ENCODE measurements at places on chromosomes 3 and 15.

- DNase-seq = no peak
Measured at GRCh38 chr3:10140996-10141546, 507 bp upstream of the VHL start.

DNA sequence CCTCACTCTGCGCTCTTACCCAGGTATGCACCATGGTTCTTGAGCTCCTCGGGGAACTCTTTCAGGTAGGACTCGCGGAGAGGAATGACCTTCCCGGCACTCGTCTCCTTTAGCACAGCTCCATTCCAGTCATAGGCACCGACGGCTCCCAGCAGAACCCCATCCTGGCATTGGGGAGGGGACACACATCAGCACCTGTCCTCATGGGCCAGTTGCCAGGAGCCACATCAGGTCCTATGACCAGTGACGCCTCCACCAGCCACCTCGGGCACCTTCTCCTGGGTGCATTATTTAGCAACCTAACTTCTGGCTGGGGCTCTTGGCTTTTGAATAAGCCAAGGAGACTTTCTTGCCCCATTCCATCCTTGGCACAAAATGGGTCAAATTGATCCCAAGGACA is 61.9 kb downstream of the FEM1B start:
- DNase-seq = no peak

GRCh38 chr3:188853856-188854771 is 317.7 kb upstream of the TPRG1 start:
- DNase-seq = no peak

DNA sequence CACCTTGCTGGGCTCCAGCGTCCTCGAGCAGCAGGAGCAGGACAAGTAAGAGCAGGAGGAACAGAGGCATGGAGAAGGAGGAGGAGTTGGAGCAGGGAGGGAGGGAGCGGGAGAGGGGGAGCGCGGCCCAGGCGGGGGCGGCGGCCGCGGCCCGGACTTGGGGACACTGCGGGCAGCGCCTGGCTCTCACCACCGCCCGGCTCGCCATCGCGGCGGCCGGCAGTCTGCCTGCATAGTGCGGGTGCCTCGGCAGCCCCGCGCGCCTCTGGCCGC is 440 bp downstream of the DCBLD2 start:
- DNase-seq = no peak

- DNase-seq = no peak
Measured at GRCh38 chr3:8954938-8955763, 8.1 kb downstream of the RAD18 start.

DNA sequence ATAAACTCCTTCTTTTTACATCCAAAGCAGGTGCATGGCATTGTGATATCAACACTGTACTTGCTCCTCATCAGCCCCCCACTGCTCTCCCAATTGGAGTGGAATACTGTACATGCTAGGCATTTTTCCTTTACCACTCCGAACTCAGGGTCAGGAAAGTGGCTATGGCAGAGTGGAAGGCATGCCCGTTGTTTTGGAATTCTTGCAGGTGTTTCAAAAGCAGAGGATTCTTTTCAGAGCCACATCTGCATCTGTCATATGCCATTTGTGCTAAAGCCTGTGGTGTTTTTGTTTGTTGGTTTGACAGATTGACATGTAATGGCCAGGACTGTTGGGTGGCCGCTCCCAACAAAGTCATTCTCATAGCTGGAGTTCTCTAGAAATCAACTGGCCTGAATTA is 41.7 kb downstream of the SOX2 start:
- no peak for DNase-seq

DNA sequence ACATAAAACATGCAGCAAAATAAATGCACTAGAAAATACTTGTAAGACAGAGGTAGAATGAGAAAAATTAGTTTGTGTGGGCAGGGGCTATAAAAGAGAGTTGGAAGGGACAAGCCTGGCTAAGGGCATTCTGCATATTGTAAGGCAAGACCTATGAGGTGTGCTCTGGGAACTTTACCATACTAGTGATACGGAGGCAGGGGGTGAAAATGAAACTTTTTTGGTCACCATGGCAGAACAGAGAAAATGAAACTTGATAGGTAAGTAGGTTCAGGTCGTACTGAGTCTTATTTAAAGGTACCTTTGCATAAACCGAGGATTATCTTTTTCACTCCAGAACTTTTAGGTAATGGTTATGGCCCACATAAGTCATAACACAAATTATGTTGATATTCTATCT is 74.7 kb upstream of the ACKR4 start:
- DNase-seq = no peak

DNA sequence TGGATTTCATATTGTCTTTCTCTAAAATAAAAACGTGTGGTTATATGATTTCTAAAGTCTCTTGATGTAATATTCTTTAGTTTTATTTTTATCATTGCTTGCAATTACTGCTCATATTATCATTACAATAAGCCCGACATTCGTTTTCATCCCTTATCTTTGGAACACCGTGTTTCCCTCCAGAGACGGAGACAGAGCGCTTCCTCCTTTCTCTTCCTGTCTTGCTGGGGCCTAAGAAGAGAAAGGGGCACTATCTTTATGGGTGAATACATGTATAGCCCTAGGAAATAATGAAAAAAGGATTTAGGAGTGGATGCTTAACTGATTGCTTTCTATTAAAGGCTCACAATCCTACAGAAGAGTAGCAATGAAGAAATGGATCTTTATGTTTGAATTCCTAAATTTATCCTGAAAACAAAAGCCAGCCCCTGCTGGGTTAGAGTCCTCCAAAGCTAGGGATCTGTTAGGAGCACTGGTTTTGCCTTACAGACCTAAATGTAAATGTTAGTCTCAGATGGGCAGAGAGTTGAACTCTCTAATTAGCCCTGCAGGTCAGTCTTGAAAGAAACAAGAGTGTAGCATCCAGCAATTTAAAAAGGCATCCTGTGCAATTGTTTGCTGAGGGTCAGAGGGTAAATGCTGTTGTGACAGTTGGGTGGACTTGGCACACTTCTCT is 145.1 kb downstream of the TP63 start:
- no peak for DNase-seq

DNA sequence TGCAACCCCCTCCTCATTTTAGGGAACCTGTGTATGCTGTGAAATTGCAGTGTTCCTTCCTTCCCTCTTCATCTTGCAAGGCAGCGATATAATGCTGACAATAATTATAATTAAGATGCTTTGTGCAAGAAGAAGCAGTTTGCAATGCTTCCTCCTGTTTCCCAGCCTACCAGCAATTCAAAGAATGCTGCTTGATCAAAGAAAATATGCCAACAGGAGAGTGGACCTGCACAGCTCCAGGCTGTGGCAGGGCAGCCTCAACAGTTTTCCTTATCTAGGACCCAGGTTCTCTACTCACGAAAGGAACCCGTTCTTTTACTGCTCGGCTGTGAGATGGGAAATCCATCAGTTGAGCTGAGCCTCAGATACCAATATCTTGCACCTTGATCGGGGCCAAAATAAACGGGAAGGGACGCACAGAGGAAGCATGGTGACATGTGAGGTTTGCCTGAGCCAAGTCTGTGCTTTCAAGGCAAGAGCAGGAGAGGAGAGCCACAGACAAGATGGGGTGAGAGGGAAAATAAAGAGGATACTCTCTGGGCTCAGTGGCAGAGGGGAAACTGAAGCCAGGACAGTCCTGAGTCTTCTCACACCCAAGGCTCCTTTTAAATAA is 22.6 kb upstream of the LRTM1 start:
- no peak for DNase-seq

DNA sequence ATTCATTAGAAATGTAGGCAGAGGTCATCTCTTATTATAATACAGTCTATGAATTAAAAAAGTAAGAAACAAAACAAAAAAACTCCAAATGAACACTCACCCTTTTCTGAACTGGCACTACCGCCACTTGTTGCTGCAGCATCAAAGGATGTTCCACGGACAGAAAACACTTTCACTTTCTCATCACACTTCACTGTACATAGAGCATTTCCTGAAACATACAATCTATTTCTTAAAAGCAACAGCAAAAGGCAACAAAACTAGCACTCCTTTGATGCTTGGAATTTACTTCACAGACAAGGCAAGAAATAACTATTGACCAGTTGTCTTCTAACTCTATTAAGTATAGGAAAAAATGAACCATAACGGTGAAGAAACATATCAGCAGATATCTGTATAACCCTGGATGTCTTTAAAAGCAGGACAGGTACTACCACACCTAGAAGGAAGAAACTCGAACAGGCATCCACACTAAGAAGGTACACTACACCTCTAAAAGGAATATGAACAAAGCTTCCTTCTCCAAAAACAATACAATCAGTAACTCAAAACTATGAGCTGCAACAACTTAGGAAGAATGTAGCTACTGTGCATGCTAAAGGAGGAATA is 24.9 kb downstream of the ETFA start:
- DNase-seq = no peak

DNA sequence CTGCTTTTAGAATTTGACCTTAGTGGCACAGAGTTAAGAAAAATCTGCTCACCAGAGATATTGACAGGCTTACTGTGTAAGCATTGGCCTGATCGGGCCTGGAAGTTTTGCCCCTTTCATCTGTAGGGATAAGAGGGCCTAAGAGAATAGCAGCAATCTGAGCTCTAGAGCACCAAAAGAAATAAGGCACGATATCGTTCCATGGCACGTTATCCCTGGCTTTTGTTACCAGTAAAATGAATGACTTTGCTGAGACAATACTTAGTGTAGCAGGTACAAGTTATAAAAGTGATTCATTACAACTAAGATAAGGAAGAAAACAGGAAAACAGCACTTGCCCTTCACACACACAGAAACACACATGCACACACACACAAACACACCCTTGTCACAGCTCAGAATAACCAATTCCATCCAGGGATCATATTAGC is 5.0 kb downstream of the THBS1 start:
- DNase-seq = no peak

GRCh38 chr3:16842272-16843270 is 42.2 kb upstream of the PLCL2 start:
- no peak for DNase-seq

GRCh38 chr15:40584191-40584590 is 9.9 kb upstream of the KNL1 start:
- no peak for DNase-seq

- no peak for DNase-seq
Measured at GRCh38 chr15:56252386-56252785, 8.7 kb upstream of the RFX7 start.

DNA sequence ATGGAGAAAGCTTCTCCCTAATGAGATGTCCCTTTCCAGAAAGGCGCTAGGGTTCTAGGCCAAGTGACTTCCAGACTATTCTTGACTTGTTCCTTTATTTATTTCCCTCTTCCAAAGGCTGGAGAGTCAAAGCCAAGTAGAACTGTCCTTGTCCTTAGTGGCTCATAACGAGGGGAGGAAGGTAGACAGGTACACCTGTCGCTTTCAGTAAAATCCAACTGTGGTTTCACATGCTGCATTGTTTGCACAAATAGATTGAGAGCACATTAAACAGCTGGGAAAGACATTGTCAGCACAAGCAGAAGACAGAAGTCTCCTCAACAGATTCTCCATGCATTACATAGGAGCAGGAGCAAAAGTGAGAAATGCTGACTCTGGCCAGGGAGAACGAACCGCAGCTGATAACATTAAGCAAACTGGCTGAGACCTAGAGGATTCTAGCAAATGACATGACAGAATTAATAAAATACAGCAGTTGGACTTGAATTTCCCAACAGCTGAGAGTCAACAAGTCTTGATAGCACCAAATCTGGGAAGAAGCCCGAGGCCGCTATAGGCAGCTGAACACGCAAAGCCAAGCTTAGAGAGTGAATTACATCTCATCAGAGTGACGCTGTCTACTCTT is 227.7 kb downstream of the TLE3 start:
- DNase-seq = no peak

GRCh38 chr3:184758056-184758455 is 46.2 kb upstream of the MAGEF1 start:
- DNase-seq = no peak

DNA sequence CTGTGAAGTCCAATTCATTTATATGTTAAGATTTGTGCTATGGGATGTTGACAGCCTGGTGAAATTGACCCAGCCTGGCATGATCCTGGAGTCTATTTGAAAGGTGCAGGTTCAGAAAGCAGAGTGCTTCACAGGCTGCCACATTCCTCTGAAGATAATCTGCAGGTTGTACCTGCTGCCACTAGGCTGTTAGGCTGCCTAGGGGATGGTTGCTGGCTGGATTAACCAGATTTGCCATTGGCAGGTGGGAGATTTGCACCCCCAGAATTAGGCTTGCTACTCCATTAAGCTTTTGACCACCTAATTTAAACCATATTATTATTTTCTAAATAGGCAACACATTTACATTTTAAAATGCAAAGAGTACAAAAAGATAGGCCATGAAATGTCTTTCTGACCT is 85.8 kb upstream of the RASGRP1 start:
- DNase-seq = no peak

DNA sequence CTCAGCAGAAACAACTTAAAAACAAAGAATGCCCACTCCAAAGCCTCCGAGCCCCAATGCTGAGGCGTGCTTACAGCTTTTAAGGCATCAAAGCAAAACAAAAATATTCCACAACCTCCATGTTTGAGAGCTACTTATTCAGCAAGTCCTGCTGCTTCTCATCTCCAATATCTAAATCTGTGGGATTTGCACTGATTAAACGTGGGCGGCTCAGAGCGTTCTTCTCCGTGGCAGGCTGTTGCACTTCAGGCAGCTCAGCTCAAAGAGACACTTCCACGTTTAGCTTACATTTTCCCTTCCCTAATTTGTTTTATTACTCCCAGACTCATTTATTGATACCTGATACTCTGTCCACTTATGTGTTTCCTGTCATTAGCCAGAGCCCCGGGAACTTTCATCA is 282.6 kb upstream of the MCTP2 start:
- no peak for DNase-seq

DNA sequence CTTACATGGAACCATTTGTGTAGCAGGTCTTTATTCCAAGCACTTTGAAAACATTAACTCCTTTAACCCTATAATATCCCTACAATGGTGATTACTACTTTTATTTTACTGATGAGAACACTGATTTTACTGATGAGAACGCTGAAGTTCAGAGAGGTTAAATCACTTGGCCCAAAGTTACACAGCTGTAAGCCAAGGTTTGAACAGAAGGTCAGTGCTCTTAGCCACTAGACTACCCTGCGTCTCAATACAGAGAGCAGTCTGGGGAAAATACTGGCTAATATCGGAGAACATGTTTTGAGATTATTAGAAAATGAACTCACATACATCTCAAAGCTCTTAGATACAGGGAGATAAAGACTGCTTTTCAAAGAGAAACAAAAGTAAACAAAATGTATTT is 827.2 kb downstream of the FHIT start:
- DNase-seq = no peak

DNA sequence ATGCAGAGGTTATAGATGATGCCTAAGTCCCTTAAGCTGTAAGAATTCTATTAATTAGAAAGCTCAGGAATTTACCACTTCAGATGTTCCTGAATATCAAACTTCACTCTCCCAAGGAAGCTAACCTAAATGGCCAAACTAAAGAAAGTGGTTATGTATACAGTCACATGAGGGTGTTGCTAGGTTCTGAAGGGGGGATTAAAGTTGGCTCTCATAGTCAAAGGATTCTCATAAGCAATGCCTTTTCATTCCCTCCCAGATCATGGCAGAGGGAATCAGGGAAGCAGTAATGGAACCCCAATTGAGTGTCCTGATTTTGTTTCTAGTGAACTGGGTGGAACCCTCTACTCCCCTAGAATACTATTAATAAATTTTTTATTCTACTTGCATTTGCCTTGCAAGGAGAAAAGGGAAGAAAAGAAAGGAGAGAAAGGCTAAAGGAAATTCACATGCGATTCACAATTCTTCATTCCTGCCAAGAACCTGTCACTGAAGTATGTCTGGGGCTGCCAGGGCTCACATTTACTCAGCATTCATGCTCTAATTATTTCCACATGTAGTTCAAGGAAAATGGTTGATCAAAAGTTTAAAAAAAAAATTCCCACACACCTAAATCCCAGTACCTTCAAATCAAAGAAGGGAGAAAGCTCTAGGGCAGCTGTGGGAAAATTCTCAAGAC is 25.1 kb downstream of the FSTL1 start:
- DNase-seq = no peak
